Daoy (cell line): ENCODE measurements at places on chromosomes 5 and 9. TPM values are rescaled to one million over a fixed set of nuclear protein-coding genes. Genes with fewer than 3 reads are reported as not detected.

- no peak for DNase-seq
These were observed 23.7 kb downstream of the NUP214 start for GRCh38 chr9:131148966-131149687.

GRCh38 chr5:133839721-133840120 is 128.7 kb downstream of the C5orf15 start:
- no peak for DNase-seq

DNA sequence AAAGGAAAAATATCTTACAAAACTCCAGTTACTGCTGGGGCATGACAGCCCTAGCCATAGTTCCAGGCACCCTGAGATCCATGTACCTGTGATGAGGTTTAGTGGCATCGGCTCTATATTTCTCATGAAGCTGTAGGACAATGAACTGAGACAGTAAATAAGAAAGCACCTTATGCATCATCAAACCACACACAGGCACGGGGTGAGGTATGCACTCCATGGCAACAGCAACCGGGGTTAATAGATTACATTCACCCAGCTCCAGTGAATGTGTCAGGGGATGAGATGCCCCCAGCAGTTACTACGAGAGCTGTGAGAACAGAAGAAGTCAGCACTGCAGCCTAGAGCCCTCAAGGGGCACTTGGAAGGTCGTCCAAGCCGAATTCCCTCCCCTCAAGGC is 162.0 kb upstream of the S1PR3 start:
- peak; percentile 48 for DNase-seq

DNA sequence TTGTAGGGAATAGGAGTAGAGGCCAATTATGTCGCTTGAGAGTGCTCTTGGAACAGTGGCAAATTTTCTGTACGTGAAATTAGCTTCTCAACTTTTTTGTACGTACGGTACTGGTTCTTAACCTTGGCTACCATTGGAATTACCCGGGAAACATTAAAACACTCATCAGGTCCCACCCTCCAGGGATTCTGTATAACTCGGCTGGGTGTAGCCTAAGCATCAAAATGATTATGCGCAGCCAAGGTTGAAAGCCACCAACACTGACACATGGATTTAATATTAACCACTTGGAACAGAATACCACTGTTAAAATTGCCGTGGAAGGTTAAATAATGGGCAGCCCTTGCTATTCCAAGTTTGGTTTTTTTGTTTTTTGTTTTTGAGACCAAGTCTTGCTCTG is 17.4 kb downstream of the DNAJA1 start:
- no peak for DNase-seq

The TMC1 gene
- total RNA-seq = not detected in 2 replicates

DNA sequence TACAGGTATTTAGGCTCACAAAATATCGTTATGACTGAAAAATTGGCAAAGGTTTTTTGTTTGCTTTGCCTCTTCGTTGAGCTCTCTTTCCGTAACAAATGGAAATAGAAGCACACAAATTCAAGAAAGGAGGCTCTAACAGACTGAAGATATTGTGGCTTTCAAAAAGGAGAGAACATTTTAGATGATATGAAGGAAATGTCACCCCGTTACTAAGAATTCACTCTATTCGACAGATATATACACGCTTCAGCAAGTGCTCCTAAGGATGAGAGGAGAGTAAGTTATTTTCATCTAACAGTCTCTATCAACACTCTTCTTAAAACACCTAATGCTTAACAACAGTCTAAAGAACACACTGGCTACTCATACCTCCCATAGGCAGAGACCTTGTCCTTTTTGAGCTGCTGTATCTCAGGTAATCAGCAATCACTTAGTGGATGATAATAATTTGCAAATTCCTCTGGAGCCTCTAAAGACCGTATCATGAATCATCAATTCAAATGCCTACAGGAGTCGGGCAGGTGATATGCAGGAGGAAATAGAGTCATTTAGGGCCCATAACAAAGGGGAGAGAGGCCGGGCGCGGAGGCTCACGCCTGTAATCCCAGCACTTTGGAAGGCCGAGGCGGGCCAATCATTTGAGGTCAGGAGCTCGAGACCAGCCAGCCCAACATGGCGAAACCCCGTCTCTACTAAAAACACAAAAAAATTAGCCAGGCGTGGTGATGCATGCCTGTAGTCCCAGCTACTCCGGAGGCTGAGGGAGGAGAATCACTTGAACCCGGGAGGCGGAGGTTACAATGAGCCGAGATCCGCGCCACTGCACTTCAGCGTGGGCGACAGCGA is 1.4 kb upstream of the HSDL2 start:
- peak; percentile 45 for DNase-seq

The ARL14EPL gene
- total RNA-seq = 1.3 TPM in 1 of 2 replicates, not detected in the other

DNA sequence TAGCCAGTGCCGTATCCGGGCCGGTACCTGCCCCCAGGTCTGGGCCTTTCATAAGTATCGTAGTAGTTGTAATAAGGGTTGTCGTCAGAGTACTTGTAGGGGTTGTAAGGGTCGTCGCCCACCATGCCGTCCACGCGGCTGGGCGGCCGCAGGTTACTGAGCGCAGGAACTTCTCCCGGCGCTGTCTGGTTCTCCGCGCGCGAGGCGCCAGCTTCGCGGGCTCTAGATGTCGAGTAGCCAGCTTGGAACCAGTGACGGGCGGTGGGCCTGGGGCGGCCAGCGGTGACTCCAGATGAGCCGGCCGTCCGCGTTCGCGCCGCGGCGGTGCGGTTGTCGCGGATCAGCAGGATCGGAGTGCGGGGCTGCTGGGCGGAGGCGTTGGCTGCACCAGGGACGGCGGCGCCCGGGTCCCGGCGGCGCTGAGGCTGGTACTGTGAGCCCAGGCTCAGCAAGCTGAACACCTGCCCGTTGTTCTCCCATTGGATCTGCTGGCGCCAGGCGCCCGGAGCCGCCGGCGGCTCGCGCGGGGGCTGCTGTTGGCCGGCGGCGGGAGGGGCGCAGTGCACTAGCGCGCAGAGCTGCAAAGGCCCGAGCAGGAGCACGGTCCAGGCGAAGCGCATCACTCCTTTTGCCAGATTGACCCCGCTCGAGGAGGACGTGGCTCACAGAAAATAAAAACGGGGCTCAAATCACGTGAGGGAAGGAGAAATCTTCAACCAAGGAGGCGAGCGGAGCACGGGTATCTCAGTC is 518 bp downstream of the LOX start:
- peak; percentile 63 for DNase-seq

The SLC36A2 gene
- not detected in 2 replicates for total RNA-seq
